ENCODE measurements at places on chromosomes 7 and 10.
A peak's percentile ranks its signal among the peaks of the same experiment; 100 is the strongest.

DNA sequence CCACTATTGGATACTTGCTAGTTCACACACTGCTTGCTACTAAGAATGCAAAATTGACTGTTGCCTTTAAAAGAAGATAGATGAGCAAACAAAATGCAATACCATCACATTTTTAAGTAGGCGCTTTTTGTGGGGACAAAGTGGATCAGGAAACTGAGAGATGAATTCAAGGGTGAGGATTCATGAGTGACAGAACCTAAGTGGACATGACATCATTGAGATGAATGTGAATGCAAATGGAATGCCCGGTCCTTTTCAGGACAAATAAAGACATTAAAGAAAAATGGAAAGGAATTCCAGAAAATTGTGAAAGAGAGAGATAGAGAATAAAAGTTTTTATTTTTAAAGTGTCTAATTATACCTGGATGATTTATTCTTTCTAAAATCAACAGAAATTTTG is 106.3 kb upstream of the AKR1E2 start:
- DNase-seq, result no peak

- DNase-seq, result no peak
Observed at GRCh38 chr10:63456437-63457210, 9.2 kb downstream of the JMJD1C start.

GRCh38 chr7:3683546-3684539 is 382.8 kb downstream of the SDK1 start:
- DNase-seq, result no peak

DNA sequence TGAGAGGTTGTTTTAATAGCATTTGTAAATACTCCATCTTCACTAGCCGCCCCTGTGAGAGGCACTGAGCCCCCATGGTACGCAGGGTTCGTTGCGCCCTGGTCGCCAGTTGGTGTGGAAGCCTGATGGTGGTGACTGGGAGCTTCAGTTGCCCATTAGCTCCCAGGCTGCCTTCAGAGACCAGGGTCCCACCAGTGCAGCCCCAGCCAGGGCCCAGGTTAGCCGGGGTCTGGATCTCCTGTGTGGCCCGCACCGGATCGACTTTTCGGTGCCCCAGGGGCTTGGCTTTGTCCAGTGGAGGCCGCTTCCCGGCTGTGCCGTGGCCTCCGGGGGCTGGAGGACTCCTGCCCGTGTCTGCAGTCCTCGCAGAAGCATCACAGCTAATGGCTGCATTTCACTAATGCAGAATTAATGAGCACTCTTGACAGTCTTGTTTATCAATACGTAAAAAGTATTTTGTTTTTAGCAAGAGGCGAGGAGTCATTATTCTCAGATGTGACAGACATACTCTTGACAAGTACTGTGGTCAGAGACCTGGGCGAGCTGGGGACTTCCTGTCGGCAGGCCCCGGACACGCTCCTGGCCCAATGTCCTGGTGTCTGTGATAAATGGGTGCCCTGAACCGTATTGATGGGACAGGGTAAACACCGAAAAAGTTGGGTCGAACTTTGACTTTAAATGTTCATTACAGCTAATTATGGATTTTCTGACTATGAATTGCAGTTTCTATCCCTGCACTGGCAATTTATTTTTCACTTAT is 99.8 kb downstream of the NKX6-2 start:
- DNase-seq, result no peak

GRCh38 chr7:135662123-135662372 is 266 bp upstream of the STMP1 start:
- no peak for DNase-seq

DNA sequence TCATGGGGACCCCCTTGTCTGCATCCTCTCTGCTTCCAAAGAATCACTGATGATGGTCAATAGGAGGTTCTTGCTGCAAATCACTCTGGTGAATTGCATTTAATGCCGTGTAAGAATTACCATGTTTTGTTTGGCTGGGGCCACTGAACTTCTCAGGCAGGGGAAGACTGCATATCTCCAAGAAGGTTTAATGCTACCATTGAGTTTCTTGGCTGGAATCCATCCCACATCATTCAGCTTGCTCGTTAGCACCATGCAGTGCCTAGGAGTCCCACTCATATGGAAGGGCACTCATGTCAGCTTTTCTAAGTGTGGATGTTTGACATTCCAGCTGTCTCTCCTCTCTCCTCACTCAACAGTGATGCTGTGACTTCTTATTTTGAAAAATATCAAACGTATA is 50.2 kb upstream of the BAMBI start:
- DNase-seq, result no peak

DNA sequence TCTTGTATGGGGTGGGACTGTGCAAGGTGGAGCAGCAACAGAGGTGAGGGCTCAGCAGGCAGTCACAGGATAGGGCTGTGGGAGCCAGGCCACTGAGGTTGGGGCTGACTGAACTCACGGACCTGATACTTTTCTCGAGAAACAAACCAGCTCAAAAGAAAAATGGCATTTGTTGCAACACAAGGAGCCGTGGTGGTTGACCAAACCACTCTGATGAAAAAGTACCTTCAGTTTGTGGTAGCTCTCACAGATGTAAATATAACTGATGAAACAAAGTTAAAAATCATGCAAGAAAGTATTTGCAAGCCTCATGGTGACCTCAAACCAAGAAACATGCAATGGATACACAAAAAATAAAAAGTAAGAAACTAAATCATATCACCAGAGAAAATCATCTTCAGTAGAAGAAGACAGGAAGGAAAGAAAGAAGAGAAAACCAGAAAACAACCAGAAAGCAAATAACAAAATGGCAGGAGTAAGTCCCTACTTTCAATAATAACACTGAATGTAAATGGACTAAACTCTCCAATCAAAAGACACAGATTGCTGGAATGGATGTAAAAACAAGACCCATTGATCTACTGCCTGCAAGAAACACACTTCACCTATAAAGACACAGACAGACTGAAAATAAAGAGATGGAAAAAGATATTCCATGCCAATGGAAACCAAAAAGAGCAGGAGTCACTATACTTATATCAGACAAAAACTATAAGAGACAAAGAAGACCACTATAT is 48.9 kb upstream of the DUSP5 start:
- no peak for DNase-seq

- no peak for DNase-seq
Observed at GRCh38 chr7:111232249-111233084, 141.5 kb downstream of the LRRN3 start.

DNA sequence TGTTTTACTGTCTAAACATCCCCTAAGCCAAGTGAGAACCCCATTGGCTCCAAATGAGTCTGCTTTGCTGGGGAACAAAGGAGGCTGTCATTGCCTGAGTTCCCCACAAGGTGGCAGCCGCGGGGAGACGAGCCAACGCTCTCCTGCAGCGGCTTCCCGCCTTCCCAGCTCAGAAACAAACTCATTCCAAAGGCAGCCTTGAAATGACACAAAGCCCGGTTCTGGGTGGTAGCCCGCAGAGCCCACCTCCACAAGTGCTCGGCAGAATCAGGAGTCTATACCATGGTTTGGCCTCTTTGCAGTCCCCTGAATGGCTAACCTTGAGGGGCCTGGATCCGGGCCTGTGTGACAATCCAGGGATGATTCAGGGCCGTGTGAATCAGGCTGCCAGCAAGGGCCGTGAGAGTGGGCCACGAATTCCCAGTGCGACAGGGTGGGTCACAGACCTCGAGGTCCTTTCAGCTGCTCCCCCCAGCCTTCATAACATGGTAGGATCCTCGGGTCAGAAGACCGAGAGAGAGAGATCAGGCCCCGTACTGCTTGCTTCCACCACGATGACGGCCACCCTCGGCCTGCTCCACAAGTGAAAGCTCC is 79.7 kb downstream of the DLG5 start:
- DNase-seq, result peak; percentile 58

DNA sequence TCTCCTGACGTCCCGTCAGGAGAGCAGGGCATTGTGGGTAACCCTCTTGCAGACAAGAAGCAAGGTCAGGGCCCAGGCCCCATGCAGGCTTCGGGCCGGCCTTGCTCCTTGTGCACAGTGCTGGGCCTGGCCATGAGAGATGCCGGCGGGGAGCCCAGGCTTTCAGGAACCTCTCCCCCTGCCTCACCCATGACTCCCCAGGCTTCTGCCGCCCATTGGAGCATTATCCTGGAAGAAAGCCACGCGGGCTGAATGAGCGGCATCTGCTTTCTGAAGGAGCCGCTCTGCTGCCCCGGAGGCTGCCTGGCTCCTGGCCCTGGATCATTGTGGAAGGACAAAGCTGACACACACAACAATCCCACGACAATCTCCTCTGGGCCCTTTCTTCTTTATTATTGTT is 233.5 kb downstream of the TCF7L2 start:
- no peak for DNase-seq

GRCh38 chr7:90345595-90346335 is 751 bp upstream of the GTPBP10 start:
- no peak for DNase-seq

DNA sequence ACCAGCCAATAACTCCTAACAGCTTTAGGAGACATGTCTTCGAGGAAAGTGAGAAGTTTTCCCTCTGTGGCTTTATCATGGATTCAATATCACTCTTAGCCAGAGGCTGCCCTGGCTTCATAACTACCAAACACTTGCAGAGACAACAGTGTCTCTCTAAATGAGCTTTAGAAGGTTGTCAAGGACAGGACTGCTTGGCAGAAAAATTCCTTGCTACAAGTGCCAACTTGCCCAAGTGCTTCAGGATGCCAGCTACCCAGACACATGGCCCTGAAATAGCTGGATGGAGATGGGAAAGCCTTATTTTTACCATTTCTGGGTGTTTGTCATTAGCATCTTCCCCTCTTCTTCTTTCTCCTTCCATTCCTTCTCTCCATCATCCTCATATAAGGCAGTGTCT is 137.1 kb upstream of the MDFIC start:
- no peak for DNase-seq

GRCh38 chr10:22252224-22252800 is 34.5 kb upstream of the EBLN1 start:
- DNase-seq, result peak; percentile 54

DNA sequence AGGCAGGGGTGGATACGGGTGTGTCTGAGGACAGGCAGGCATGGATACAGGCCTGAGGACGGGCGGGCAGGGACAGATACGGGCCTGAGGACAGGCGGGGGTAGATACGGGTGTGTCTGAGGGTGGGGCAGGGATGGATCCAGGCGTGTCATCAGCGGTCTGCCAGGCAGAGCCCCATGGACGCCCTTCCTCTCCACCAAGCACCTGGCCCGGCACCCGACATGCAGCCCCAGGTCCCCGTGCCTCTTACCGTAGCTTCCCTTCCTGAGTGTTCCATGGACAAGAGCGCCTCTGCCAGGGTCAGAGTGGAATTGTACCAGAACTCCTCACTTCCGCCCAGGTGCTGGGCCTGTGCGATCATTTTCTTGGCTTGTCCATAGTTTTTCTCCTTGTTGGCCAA is 74.6 kb upstream of the NKX6-2 start:
- DNase-seq, result peak; percentile 20
